Stimulated activated CD8-positive, alpha-beta memory T cell treated with anti-CD3 and anti-CD28 coated beads, Interleukin-2, amount 100 ng/mL, for 1 hour (primary cell): ENCODE measurements at places on chromosomes 7 and 10.

DNA sequence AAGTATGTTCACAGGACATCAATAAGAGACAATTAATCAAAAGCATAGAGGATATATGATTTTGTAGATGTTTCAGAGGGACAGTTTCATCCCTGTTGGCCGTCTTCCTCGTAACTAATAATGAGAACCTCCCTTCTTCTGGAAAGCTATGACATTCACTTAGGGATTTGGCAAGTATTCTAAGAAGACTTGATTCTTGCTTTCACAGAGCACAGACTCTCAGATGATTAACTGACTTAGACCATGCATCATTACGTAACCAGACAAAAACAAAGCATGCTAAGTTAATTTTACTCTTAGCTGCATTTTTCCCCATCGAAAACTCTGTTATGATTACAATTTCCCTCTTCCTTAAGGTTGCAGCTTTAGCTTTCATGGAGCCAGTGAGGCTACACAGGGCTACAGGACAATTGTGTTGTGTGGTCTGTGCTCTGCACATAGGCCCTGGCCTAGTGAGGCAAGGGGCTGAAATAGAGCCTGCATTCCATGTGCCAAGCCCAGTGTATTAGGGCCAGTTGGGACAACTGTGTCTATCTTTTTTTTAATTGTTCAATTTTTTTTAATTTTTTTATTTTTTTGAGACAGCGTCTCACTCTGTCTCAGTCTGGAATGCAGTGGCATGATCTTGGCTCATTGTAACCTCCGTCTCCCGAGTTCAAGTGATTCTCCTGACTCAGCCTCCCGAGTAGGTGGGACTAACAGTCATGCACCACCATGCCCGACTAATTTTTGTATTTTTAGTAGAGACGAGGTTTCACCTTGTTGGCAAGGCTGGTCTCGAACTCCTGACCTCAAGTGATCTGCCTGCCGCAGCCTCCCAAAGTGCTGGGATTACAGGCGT is 105.3 kb downstream of the PLXDC2 start:
- no peak for DNase-seq

- DNase-seq = no peak
These were observed 209.4 kb downstream of the LRMDA start for GRCh38 chr10:75640803-75641202.

DNA sequence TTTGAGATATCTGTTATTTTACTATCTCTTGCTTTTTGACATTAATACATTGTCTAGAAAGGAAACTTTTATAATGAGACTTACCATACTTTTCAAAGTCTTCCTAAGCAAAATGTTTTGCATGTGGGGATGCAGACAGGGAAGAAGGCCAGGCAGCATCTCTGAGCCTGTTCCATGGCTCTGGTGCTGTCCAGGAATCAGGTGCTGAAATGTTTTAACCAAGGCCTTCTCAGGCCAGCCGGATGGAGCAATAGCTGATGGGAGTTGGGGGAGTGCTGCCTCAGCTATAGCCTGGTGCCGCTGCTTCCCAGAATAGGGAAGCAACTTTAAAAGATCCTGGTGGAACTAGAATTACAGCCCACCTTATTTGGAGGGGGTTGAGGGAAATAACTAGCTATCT is 38.5 kb downstream of the CRTAC1 start:
- no peak for DNase-seq

GRCh38 chr7:46859963-46860475 is 721.9 kb downstream of the TNS3 start:
- DNase-seq = no peak

DNA sequence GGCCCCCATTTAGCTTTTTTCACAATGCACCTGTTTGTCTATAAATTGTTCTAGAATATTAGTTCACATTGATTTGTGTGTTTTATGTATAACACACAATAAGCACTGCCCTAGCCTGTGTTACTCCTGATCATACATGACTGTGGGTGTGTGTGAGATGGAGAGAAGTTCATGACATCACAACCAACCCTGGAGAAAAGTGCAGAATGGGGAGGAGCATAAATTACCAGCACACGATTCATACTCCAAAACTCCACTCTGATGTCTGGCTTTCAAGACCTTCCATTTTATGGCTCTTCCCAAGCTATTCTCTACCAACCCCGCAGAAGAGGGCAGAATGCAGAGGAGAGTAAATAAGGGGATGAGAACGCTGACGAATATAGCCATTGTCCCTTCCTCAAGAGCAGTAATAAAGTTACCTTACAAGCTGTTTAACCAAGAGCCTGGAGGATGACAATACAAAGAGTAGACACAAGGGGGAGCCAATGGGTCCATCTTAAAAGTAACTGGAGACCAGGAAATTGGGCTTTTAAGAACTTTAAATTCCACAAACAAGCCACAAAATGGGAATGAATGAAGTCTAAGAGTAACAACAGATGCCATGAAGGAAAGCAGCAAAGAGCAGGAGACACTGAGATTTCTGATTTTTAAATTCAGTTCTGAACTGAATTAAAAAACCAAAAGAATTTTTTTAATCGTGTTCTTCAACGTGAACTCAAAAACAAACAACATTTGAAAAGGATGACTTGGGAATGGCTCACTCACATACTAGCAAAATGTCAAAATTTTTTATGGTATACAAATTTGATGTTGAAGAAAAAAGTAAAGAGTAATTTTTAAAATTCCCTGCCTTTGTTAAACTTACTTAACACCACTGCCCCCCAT is 159.6 kb downstream of the PARD3 start:
- DNase-seq = no peak

GRCh38 chr7:25311346-25311745 is 83.1 kb upstream of the NPVF start:
- DNase-seq = no peak
